ENCODE measurements at places on chromosomes 5 and 9. TPM values are rescaled to one million over a fixed set of nuclear protein-coding genes. Genes with fewer than 3 reads are reported as not detected.

DNA sequence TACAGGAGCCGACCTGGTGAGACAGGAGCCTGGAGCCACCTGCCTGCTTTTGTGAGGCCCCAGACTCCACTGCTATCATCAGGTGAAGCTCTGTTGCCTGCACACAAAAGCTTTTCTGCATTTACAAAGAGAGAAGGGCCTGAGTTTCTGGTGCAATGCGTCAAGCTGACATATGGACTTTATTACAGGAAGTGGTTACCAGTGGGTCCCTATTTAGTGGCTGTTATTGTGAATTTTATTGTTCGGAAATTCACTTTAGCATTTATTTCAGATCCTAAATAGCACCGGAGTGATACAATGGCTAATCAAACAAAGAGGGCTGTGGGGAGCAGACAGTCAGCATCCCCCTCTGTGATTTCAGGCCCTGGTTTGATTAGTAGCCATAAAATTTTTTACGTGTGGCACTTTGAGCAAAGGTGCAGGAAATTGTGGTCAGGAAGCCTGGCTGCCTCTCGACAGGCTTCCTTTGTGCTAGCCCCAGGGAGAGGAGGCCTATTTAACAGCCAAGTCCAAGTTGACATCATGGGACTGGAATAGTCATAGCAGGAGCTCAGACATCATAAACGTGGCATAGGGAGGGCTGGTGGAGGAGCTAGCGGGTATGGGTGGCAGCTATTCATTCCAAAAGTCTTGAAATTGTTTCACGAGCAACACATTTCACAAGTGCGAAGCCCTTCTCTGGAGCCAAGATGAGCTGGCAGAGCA, 8.4 kb downstream of the TGFBI start:
- no peak for DNase-seq

Gene WNT8A
- not detected for total RNA-seq

Gene KCNV2
- total RNA-seq: not detected

Gene FLT4
- total RNA-seq: 6.0 TPM

- no peak for DNase-seq
These were observed 66.2 kb downstream of the GCNT1 start for GRCh38 chr9:76525196-76525595.

Gene CDK9
- total RNA-seq: 23.1 TPM

DNA sequence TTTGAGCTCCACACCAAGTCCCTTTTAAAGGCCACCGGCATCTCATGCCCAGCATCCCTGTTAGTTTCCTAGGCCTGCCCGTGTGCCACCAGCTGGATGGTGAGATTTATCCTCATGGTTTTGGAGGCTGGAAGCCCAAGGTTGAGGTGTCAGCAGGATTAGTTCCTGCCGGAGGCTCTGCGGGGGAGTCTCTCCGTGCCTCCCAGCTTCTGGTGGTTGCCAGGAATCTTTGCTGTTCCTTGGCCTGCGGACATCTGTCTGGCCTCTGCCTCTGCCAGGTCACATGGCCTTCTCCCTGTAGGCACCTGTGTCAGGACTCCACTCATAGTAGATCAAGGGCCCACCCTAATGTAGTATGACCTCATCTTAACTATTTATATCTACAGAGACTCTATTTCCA, 45.4 kb downstream of the JADE2 start:
- DNase-seq: no peak

DNA sequence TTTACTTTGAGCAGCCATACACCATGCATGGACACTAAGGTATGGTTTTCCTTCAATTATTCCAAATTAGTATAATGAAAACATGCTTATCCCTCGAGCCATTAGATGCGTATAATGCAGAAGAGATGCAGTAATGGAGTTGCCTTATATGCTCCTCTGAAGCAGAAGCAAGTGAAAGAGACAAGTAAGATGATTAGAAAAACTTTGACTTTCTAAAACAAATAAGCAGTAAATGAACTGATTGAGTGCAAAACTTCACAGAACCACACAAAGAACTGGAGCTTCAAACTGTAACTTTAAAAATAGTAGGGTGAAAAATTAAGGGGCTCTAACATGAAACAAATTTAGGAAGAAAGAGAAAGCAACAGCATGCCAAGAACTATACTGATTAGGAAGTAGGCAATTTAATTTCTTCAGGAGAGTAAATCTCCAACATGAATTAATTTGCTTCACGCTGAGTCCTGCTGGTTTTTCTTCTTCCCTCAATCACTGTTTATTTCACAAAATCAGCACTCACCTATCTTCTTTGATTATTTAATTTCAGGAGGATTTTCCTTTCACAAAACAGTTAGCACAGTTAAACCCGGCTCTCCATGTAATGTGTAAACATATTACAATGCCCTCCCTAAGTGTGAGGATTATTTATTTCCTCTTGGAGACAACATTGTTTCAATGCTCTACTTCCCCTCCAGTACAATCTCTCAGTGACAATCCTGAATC, 90.3 kb upstream of the PAM start:
- DNase-seq: no peak

- no peak for DNase-seq
These were observed 4.6 kb downstream of the UNC5A start for GRCh38 chr5:176814836-176815438.

DNA sequence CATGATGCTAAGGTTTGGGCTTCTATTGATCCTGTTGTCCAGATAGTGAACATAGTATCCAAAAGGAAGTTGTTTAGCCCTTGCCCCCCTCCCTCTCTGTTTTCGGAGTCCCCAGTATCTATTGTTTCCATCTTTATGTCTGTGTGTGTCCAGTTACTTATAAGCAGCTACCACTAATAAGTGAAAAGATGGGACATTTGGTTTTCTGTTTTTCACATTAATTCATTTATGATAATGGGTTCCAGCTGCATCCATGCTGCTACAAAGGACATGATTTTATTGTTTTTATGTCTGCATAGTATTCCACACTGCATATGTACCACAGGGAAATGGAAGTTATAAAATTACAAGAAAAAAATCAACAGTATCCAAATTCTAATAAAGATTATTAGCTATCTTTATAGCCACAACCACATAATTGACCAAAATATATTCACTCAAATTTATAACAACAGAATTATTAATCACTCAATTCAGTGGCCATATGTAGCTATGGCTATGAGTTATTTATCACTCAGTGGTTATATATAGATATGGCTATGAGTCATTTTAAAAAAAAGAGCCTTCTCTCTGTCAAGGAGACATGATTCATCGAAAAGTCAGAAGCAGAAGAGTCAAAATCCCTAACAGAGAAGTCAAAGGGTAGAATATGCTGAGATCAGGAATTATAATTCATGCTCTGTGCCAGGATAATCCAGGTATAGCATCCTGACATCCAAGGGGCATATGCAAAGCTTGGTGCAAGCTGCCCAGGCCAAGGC, 367.5 kb downstream of the DEPDC1B start:
- peak; percentile 11 for DNase-seq

Gene GBGT1
- total RNA-seq: 1.0 TPM

GRCh38 chr5:124660229-124661093, 86.0 kb downstream of the ZNF608 start:
- no peak for DNase-seq

Gene STK32A
- 0.32 TPM for total RNA-seq

- no peak for DNase-seq
These were observed 16.1 kb downstream of the OLFML2A start for GRCh38 chr9:124793015-124793541.

GRCh38 chr9:68446836-68447235, 90.4 kb downstream of the PGM5 start:
- no peak for DNase-seq

GRCh38 chr5:158700231-158701006, 399.3 kb downstream of the EBF1 start:
- DNase-seq: no peak

- DNase-seq: no peak
These were observed 126.4 kb downstream of the DOCK2 start for GRCh38 chr5:169763376-169764017.

DNA sequence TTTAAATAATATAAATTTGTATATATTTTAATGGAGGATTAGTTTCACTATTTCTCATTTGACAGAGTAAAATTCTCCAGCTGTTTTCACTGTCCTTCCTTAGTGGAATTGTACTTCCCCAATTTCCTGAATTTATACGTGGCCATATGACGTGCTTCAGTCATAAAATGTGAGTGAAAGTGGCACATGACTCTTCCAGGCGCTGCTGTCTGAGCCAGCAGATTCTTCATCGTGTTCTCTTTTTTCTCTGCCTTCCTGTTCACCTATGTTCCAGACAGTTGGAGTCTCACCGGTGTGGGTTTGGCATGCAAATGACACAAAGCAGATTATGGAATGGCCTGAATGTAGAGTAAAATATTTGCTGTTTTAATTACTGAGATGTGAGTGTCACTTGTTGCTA, 684.1 kb downstream of the SEMA5A start:
- no peak for DNase-seq

- DNase-seq: no peak
These were observed 76.6 kb downstream of the RICTOR start for GRCh38 chr5:38997591-38997990.

GRCh38 chr5:14181299-14181968, 38.3 kb downstream of the TRIO start:
- no peak for DNase-seq

Gene ADRB2
- total RNA-seq: 0.07 TPM

Gene BHMT2
- total RNA-seq: not detected

Gene CHSY3
- 8.4 TPM for total RNA-seq

GRCh38 chr5:178106556-178107239, 6.6 kb upstream of the N4BP3 start:
- no peak for DNase-seq

Gene PCDHA3
- total RNA-seq: not detected

Gene DND1
- 0.77 TPM for total RNA-seq

DNA sequence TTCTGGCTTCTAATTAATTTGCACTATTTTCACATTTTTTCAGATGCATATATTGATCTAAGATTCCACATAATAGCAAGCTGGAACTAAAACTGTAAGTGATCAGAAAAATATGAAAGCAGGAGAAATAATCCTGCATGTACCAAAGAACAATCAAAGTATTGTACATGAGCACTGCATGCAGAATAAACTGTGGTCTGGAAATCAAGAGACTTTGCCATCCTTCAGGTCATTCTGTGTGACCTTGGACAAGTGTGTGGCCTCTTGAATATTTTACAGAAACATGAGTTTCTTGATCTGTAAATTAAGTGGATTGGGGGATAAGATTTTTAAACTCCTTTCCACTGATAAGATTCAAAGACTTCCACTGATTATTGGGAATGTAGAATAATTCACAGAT, 99.2 kb upstream of the GNAQ start:
- DNase-seq: no peak

- no peak for DNase-seq
These were observed 1.4 kb downstream of the FAM193B start for GRCh38 chr5:177552839-177553455.

GRCh38 chr5:177604116-177604521, 4.2 kb downstream of the B4GALT7 start:
- DNase-seq: no peak

Gene FUT7
- total RNA-seq: not detected

GRCh38 chr9:121881920-121882500, 211.1 kb downstream of the TTLL11 start:
- DNase-seq: no peak

DNA sequence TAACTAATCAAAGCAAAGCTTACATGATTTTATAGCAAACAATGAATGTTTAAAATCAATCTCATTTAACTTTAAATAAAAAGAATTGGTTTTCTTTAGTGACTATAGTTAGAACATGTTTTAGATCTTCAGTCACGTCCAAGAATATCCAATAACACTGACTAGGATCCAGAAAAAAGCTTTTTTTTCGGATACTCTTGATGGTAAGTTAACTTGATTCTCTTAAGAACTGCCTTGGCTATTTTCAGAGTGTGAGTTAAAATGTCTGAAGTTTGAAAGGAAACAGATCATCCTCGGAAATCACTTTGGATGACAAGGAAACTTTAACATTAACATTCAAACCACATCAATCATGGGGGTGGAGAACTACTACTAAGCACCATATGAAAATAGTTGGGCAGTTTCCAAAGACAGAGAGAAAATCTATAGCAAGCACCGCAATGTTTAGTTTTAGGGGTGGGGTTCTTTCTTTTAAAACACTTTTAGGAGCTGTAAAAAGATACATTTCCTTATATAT, 83.7 kb upstream of the SLC27A6 start:
- no peak for DNase-seq

DNA sequence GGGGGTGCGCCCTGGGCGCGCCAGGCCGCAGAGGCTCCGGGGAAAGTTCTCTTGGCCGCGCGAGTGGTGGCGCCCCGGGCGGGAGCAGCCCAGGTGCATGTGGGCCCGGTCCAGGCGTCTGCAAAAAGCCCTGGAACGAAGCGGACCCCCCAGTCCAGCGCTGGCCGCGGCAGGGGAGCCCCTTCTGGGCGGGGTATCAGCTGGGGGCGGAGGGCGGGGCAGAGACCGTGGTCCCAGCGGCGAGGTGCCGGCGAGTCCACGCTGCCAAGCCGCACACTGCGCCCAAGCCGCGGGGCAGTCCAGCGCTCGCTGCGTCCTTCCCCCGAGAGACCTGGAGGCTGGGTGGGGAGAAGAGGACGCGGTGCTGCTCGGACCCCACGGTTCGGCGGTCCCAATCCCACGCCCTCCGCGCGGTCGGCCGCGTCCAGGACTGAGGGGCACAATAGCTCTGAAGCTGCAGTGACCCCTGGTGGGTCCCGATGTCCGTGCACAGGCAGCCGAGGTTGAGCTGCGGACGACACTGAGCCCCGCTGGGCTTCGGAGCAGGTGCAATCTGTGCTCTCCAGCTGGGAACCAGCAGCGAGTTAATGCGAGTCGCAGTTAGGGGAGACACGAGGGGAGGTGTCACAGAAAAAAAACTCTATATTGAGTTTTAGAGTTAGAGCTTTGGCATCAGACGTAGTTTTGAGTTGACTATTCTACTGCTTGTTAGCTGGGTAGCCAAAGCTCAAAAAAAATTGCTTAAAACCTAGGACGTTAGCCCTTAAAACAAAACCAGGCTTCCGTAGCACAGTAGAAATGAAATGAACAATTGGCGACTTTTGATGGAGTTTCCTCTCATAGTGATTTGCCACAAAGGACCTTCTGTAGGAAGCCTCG, 1.1 kb upstream of the EPB41L4A start:
- peak; percentile 59 for DNase-seq

Gene FOXD4
- total RNA-seq: 0.14 TPM

Gene MSX2
- 11.7 TPM for total RNA-seq

GRCh38 chr5:111792471-111793058, 35.6 kb upstream of the NREP start:
- DNase-seq: no peak

- DNase-seq: no peak
These were observed 142.3 kb downstream of the TSSK1B start for GRCh38 chr5:113292462-113292861.

DNA sequence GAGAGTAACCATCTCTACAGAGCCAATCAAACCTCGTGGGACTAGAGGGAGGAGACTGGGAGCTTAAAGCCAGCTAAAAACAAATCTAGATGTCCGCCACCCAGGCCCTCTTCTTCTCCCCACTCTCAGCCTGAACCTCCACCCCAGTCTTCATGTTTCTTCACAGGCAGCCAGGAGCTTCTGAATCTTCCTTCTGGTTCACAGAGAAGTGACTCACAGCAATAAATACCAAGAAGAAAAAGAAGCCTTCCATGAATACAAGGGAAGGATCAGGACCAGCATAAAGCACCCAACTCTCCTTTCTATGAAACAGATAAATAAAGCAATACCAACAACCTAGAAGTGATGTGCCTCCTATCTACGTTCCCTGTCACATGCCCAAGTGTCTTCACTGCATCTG, 103.3 kb upstream of the SLIT3 start:
- DNase-seq: no peak

Data from NCI-H460 (cell line).